ENCODE measurements at places on chromosomes 2 and 18.
A peak's percentile ranks its signal among the peaks of the same experiment; 100 is the strongest.

GRCh38 chr2:73091164-73091563, 19.7 kb upstream of the SFXN5 start:
- no peak for DNase-seq

DNA sequence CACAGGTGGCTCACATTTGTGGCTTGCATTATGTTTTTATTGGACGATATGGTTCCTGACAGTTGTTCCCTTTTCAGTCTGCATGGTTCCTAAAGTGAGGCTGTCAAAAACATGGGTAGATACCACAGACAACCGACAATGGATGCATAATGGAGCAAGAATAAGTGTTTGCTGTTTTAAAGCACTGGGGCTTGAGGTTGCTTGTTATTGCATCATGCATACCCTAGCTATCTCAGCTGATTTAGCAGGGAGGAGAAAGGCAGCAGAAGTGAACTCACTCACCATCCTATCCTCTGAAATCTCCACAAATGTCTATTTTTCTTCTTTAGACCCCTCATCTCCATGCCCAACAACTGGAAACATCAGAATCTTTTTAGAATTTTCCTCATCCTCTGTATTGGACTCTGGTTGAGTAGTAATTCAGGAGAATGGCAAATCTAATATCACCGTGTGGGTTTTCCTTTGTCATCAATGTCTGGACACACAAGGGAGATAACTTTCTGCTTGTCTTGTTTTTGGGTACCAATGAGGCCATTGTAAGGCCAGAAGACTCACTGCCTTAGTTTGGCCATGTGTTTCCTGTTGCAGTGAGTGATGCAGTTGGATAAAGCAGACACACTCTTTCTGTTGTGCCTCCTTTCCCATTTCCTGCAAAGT, 46.7 kb downstream of the FBXO48 start:
- no peak for DNase-seq

- DNase-seq = no peak
Observed at GRCh38 chr2:37167636-37168180, 10.9 kb upstream of the EIF2AK2 start.

DNA sequence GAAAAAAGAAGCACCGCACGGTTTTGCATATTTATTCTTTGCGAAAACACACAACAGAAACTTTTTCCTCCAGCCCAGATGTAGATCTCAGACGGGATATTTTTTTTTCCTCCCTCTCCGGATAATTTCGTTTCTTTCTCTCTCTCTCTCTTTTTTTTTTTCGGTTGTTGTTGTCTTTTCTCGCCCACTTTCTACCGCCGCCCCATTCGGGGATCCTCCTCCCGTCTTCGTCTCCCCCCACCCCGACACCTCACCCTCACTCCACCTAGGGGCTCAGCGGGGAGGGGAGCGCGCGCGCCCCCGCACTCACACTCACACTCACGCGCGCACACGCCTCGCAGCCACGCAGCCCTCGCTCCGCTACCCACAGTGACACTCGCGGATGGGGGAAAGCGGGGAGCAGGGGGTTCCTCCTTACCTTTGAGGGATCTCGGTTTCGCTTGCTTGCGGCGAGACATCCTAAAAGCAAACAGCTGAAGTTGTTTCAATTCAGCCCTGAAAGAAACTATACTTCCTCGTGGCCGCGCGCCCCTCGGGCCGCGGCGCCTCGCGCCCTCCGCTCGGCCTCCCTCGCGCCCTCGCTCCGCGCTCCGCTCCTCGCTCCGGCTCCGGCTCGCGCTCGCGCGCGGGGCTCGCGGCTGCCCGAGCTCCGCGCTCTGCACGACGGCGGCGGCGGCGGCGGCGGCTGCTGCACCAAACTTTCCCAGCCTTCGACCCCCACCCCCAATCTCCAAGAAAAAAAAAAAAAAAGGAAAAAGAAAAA, 1.3 kb downstream of the ZNF521 start:
- DNase-seq = peak; percentile 29

DNA sequence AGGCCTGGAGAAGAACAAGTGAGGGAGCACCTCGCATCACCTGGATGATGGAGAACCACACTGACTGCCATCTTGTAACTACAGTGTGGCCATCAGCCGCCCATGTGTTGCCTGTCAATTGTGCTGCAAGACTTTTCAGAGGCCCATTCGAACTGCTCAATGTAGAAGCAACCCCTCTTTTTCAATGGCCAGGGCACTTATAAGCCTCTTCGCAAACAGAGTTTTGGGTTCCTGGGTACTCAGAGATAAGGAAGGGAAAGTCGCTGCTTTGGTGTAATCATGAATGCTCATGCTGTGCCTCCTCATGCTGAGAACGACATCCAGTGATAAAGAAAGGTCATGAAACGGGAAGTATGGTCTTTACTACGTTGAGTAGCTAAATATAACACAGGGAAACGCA, 143.9 kb upstream of the SLC39A10 start:
- DNase-seq = no peak

DNA sequence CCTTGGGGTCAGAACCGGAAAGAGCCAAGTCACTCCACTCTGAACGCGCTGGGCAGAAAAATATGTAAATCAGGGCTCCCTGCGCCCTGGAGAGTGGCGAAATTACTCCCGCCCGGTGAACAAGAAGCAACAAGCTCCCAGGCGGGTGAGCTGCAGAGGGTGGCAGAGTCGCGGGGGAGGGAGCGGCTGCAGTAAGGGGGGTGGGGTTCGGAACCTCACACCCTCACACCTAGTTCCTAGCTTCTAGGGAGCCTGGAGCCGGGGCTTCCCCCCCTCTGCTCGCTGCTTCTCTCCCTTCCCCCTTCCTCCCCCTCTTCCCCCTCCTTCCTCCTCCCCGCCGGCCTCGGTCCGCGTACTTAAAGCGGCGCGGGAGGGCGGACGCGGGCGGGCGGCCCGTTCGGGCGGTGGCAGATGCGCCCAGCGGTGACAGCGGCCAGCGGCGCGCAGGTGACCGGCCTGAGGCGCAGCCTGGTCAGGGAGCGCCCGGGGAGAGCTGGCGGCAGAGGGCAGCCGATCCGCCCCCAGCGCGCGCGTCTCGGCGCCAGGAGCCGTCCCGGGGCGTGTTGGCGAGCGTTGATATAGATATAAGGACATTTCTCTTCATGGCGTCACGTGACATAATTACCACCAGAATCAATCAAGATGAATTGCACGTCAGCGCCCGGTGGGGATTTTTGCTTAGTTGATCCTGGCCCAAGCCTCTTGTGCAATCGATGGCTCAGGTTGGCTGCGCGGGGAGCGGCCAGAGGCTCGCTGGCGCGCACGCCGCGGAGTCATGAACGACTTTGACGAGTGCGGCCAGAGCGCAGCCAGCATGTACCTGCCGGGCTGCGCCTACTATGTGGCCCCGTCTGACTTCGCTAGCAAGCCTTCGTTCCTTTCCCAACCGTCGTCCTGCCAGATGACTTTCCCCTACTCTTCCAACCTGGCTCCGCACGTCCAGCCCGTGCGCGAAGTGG, at the start of gene HOXD11:
Gene HOXD11, plus strand, starts transcription at position 700 of the 959 bp plus-strand sequence. Its CDS starts 76 bp downstream, at position 776.
- DNase-seq = no peak

DNA sequence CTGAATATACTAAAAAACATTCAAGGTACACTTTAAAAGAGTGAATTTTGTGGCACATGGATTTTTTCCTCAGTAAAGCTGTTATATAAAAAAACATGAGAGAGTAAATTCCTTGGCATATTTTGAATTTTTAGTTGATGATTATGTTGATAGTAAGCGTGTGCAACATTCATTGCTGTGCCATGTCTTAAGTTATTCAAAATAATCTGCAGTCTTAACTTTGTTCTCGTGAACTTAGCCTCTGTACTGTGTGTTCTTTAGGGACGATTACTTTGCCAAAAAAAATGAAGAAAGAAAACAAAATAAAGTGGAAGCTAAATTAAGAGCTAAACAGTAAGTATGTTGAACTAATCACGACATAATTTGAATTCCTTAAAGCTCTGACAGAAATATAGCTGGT, 9.6 kb downstream of the SSB start:
- no peak for DNase-seq

- DNase-seq = no peak
Observed at GRCh38 chr2:88452565-88452905, at the start of gene FOXI3. Gene FOXI3 (minus strand): TSS chr2:88452693. CDS start chr2:88452535, 158 bp downstream.

GRCh38 chr2:69624131-69624530, 19.4 kb downstream of the AAK1 start:
- DNase-seq = no peak
